NCI-H1417 (cell line): ENCODE measurements at places on chromosomes 1 and 21.
A peak's percentile ranks its signal among the peaks of the same experiment; 100 is the strongest.

DNA sequence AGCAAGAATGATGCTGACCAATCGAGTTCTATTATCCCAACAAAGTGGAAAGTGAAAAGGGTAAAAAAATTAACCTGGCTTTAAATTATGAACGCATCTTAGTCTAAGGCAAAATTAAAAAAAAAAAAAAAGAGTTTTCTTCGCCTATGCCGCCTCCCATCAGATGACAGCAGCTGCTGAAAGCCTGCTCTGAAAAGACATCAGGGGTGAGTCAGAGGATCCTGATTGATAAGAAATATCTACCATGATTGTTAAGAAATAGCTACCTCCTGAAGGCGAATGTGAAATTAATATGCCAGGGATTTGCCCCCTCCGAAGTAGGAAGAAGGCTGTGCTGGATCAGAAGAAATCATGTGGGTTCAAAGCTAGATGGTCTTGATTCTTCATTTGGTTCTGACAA is 216.8 kb upstream of the C1orf87 start:
- DNase-seq, result no peak

GRCh38 chr1:3314491-3315381 is 139.7 kb upstream of the ARHGEF16 start:
- DNase-seq, result no peak

- no peak for DNase-seq
Measured at GRCh38 chr1:59504276-59504675, 207.4 kb downstream of the FGGY start.

DNA sequence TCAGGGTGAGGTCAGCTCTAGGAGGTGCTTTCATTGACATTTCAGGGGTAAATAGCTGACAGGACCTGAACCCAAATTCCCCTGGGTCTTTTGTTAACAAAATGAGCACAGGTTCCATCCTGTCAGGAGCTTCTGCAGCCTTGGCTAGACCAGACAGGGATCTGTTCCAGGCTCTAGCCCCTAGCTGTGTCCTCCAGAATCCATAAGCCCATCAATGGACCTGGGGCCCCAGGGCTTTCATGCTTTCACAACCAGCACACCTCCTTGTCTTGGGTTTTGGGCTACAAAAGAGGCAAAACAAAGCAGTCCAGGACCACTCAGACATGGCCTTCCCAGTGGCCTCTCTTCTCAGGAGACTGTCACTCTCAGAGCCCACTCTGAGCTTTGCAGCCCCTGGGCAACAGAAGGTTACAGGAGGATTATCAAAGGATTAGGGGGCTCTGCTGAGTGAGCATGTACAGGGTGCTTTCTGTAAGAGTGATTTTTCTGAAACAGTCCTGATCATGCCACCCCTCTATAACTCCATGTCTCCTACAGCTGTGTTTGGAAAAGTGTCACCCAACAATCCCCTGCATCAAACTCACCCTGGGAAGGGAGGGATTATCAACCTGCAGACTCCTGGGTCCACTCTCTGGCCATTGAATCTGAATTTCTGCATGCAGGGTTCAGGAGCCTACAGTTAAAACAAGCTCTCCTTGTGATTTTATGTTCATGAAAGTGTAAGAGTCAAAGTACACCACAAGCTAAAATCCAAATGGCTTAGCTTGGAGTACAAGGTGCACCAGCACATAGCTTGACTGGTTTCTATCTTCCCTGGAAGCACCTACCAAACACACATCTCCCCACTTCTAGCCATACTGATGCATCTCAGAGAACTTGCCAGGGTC is 67.7 kb upstream of the GCLM start:
- DNase-seq, result no peak

DNA sequence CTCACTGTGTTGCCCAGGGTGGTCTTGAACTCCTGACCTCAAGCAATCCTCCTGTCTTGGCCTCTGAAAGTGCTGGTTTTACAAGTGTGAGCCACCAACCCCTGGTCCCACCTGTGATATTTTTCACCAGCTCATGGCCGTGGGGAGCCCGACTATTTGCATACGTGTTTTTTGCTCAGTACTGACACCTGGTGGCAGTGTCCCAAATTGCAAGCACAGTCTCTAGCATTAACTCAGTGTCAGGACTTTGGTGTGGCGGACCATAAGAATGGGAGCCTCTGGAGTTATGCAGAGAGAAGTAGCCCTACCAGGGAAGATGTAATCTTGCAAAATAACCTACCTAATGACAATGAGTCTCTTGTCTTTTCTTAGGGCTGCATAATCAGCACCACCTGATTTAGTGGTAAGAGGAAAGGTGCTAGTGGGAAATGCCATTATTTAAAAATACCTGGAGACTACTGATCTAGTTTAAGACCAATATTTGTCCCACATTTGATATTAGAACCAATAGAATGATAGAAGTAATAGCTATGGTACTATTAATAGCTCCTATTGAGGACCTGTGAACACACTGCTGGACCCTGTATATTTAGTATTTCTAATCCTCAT is 305.4 kb downstream of the DISC1 start:
- DNase-seq, result no peak

GRCh38 chr1:248792342-248792741 is 33.4 kb downstream of the SH3BP5L start:
- DNase-seq, result no peak

DNA sequence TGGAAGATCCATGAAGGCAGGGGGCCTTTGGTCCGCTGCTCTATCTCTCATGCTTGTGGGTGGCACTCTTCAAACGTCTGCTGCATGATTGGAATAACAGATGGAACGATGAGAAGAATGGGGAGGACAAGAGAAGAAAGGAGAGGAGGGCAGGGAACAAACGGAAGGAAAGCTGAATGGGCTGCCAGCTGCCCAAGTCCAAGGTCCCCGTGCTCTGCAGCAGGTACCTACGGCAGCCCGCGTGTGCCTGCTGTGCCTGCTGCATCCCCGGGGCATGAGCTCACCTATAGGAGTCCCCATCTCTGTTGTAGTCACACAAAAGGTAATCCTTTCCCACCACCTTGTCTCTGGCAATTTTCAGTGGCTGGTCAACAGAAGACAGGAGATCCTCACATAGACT is 73.1 kb downstream of the SLC66A1 start:
- no peak for DNase-seq

GRCh38 chr21:43362915-43363314 is 64.0 kb downstream of the SIK1 start:
- DNase-seq, result no peak

DNA sequence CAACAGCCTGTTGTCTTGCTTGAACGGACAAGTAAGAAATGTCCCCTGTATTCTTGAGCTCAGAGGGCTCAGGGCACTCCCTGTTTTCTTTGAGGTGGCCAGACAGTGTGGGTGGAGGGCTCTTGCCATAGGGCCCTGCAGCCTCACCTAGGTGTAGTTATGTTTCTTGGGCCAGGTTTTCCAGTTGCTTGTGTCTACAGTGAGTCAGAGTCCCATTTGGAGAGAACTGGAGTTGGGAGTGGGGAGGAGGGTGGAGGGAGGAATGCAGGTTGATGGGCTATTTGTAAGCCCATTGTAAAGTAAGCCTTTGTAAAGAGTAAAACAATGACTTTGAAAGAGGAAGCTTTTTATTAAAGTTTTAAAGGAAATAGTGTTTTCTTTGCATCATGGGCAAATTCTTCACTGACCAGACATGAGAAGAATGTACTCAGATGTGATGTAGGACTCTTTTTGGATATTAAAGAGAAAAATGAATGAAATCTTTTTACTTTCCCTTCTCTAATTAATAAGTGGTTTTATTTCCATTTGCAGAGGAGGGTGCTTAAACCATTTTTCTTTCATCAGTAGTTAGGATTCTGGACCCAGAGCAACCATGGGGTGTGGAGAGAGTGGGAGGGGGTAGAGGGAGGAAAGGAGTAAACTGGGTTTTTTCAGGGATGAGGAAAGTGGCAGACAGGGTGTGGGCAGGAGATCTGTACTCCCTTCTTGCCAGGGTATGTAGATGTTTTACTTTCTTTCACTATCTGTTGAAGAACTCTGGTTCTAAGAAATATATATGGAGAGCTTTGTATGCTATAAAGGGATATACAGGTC is 45.1 kb upstream of the MACF1 start:
- DNase-seq, result no peak

DNA sequence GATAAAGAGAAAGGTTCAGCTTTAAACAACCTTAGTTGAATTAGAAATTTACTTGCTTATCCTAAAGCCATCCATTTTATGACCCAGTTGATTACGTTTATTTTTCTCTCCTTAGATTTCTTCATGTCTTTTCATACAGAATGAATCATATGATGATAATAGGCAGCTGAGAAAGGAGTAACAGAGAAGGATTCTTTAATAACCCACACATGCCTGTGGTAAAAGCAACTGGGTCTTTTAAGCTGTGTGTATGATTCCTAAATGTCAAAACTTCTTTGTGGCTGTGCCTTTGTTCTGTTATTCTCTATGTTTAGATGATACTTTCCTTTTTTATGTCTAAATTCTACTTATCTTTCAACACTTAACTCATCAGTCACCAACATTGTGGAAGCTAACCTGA is 626.5 kb downstream of the NCAM2 start:
- no peak for DNase-seq

DNA sequence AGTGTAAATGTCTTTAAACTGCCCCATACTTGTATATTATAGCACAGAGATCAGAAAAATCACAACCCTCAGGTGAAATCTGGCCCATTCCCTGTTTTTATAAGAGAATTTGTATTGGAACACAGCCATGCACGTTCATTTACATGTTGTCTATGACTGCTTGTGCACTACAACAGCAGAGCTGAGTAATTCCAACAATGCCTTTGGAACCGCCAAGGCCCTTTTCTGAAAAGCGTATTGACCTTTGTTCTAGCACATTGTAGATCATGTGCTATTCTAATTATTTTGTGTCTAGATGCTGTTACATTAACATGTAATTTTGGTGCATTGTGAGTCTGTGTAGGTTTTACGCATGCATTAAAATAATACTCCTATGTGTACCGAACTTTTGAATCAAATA is 339.6 kb downstream of the CHRM3 start:
- DNase-seq, result no peak

- no peak for DNase-seq
Measured at GRCh38 chr1:245332513-245332912, 177.7 kb downstream of the KIF26B start.

- DNase-seq, result no peak
Measured at GRCh38 chr1:164565357-164565756, 6.4 kb downstream of the PBX1 start.

GRCh38 chr1:50080904-50081586 is 27.7 kb upstream of the ELAVL4 start:
- peak; percentile 88 for DNase-seq

DNA sequence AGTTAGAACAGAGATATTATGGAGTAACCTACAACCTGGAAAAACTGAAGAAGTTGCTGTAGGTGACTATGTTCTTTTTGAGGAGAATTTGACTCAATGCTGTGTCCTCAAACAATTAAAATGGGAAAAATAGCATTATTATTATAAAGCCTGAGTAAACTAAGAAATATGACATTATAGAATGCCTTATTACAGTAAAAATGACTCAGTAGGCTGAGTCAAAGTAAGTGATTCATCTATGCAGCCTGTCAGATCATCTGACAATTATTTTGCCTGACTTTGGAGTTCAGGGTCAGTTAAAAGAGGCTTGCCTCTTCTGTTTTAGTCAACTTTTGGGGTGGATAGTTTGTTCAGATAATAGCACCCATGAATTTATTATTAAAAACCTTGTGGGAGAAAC is 150.8 kb upstream of the PTGFR start:
- DNase-seq, result no peak

- no peak for DNase-seq
Measured at GRCh38 chr1:156065871-156066270, 4.9 kb downstream of the RAB25 start.

DNA sequence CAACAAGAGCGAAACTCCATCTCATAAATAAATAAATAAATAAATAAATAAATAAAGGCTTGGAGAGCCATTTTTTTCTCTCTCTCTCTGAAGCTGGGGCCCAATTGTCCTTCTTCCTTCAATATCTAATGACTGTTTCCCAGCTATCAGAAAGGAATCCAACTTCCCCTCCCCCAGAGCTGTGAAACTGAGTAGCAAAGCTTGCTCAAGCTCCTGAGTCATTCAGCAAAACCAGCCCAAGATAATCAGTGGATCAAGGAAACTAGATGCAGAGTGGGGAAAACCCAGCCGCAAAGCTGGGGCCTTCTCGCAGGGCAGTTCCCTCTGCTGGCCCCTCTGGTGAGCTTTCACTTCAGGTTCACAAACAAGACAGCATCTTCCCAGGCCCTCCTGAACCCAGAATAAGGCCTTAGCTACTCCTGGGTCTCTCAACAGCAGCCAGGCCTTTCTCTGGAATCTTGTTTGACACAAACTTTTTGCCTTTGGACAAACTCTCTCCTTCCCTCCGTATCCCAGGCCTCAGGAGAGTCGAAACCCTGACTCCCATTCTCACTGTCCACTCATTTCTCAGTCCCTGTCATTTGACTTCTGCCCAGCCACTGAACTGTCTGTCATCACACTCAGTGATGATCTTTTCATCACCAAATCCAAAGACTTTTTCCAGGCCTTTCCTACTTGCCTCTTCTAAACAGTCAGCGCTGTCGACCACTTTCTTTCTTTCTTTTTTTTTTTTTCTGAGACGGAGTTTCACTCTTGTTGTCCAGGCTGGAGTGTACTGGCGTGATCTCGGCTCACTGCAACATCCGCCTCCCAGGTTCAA is 18.0 kb upstream of the PTP4A2 start:
- no peak for DNase-seq

DNA sequence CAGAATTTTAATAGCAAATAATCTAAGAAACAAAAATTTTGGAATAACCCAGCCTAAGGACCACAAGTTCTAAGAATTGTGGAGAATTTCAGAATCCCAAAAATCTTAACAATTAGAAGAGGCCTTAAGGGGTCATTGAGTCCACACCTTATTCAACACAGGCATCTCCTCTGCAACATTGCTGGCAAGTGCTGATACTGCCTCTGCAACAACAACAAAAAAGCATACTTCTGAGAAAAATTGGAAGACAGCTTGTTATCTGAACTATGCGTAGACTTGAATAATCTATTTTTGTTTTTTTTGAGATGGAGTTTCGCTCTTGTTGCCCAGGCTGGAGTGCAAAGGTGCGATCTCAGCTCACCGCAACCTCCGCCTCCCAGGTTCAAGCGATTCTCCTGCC is 24.0 kb upstream of the SLC2A1 start:
- no peak for DNase-seq

- DNase-seq, result no peak
Measured at GRCh38 chr1:209895709-209896108, 42.3 kb upstream of the SYT14 start.

DNA sequence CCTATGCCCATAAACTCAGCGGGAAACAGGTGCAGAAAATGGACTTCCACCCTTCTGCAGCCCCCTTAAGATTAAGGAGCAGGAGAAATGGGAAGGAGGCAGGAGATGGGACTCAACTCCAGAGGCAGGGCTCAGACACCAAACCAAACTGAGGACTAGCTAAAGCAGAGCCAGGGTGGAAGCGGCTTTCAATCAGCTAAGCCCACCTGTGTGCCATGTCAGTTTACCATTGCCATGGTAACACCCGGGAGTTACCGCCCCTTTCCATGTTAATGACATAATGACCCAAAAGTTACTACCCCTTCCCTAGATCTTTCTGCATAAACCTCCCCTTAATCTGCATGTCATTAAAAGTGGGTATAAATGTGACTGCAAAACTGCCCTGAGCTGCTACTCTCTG is 653.5 kb downstream of the PTPRU start:
- DNase-seq, result no peak

- peak; percentile 51 for DNase-seq
Measured at GRCh38 chr1:32199717-32200072, 700 bp upstream of the CCDC28B start.

- no peak for DNase-seq
Measured at GRCh38 chr1:154431586-154432373, 26.6 kb downstream of the IL6R start.
